ENCODE measurements at places on chromosomes 2 and 18.

DNA sequence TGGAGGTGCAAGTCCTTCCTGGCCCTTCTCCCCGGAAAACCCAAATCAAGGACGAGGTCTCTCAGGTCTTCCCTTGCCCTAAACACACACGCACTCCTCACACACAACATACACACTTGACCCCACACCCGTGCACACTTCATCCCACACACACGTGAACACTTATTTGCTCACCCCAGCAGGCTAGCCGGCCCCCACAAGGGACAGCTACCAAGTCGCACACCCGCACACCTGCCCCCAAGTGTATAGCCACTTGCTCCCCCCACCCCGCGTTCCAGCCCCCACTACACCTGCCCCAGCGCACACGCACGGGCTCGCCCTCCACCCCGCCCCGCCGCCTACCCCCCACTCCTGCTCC lies 359 bp downstream of the TGFBRAP1 start:
- DNase-seq = no peak

DNA sequence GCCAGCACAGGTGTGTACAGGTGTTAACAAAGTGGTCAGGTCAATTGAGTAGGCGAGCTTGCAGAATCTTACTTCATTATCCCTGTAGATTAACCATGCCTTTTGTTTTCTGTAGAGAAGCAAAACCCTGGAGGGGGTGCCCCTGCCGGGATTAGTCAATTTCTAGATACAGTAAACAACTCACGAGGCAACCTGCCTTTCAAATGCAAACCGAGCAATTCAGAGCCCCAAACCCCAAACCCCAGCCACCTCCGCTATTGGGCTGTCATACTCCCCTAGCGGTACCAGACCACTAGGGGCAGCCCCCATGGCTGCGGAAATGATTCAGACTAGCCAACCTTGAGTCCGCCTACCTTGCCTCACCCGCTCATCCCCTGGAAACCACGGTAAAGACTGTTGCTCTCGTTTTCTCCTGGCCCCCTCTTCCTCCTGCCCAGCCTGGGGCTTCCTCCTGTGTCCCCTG lies 61.4 kb upstream of the KIF5C start:
- DNase-seq = no peak

DNA sequence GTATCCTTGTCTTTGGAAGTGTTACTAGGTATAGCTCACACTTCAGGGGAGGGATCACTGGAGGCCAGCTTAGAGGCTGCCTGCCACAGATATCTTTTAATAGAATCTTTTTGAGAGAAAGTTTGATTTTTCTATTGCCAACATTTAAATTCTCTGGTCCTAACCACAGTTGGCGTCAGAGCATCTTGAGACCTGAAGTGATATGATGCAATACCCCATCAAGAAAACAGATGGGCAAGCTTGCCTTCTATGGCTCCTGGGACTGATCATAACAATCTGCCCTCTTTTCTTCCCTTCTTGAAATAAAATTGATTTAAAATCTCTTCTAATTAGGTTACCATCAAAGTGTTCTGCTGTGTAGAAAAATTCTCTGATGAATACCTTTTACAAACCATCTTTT lies 105.5 kb upstream of the ACKR3 start:
- DNase-seq = no peak

DNA sequence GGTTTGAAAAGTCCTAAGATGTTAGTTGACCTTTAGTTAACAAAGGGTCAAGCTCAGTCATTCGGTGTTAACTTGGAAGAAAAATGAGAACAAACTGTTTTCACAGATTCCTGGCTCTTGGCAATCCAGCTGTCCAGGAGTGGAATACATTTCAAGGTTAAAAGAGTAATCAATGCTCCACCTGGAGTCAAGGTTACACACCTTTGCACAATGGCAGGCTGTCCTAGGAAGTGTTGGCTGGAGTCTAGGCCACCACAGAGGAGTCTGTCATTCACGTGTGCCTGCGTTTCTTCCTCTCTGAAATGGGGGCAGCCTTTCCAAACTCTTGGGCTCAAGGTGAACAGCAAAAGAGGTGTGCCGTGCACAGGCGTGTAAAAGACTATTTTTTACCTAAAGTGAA lies 6.3 kb upstream of the ID2 start:
- DNase-seq = no peak

GRCh38 chr2:188449971-188450370 lies 158.3 kb downstream of the GULP1 start:
- no peak for DNase-seq

DNA sequence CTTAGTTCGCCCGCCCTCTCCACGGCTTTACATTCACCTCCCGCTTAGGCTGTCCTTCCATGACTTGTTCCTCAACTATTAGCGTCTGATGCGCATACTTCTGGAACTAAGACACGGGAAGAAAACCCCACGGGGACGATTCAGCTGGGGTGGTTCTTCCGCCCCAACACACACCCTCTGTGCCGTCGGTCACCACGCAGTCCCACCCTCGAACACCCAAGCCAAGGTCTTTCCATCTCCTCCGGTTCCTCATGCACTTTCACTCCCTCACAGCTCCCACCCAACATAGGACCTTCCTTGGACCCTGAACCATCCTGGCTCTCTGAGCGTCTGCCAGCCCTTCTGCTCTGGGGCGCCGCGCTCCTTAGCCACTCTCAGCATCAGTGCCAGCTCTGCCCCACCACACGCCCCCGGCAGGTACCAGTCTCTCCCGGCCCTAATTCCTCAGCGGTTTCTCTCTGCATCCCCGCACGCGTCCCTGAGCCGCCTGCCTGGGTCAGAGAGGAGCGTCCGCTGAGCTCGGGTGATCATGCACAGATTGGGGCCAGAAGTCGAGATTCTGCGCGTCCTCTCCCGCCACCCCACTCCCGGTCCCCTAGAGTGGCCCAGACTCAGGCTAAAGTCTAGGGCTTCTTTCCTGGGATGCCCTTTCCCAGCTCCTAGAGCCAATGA lies 522 bp upstream of the SRD5A2 start:
- no peak for DNase-seq

DNA sequence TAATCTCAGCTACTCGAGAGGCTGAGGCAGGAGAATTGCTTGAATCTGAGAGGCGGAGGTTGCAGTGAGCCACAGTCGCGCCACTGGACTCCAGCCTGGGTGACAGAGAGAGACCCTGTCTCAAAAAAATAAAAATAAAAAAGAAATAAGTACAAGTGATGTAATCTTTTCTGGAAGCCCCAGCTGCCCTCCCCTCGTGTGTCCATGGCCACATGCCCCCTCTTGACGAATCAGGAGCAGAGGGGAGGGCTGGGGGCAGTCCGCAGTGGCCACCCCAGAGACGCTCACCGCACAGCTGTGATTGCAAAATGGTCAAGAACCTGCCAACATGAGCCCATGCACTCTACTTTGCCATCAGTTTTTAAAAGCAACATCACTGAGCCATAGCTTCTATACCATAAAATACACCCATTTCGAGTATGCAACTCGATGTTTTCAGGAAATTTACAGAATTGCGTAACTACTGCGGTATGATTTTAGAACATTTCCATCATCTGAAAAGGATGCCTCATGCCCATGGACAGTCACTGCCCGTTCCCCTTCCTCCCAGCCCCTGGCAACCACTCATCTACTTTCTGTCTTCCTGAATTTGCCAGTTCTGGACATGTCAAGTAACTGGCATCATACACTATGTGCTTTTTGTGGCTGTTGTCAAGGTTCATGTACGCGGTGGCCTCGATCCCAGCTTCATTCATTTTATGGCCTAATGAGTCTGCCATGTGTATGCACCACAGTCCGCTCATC lies 88.1 kb downstream of the NDUFA10 start:
- no peak for DNase-seq

DNA sequence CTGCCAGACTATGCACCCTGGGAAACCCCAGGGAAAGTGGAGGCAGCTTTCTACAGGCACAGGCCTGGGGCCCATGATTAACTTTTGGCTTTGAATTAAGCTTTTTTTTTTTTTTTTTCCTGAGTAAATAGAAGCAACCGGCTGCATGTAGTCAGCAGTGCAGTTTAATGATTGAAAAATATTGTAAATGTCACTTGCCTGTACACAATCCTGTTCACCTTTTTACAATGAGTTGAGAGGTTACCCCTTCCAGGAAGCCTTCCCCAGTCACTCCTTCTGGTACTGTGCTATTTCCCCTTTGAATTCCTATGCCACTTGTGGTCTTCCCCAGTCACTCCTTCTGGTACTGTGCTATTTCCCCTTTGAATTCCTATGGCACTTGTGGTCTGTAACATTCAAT lies 475.6 kb downstream of the TDRD15 start:
- no peak for DNase-seq

DNA sequence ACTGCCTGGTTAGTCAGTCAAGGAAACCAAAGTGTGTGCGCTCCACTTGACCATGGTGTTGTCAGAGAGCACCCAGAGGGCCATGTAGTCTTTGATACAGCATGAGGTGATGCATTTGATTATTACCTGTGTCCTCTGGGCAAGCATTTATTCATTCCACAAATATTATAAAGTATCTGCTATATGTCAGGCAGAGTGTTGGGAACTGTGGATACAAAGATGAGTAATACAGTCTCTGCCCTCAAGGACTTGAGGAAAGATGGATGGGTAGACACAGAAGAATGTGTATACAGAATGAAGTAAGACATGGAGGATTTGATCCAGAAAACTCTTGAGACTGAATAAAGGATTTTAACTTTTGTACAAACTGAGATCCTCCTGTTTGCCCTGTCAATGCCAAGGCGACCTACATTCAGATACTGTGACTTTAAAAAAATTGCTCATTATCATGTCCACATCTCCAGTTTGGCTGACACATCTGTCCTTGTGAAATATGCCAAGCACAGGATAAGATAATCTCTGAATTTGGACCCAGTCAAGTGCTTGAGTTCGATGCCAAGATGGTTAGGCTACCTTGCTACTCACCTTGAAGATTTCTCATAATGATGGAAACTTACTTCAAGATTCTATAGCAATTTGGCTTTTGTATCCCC lies 50.8 kb downstream of the ACYP2 start:
- no peak for DNase-seq

GRCh38 chr2:6212491-6212890 lies 520.3 kb downstream of the SOX11 start:
- no peak for DNase-seq

DNA sequence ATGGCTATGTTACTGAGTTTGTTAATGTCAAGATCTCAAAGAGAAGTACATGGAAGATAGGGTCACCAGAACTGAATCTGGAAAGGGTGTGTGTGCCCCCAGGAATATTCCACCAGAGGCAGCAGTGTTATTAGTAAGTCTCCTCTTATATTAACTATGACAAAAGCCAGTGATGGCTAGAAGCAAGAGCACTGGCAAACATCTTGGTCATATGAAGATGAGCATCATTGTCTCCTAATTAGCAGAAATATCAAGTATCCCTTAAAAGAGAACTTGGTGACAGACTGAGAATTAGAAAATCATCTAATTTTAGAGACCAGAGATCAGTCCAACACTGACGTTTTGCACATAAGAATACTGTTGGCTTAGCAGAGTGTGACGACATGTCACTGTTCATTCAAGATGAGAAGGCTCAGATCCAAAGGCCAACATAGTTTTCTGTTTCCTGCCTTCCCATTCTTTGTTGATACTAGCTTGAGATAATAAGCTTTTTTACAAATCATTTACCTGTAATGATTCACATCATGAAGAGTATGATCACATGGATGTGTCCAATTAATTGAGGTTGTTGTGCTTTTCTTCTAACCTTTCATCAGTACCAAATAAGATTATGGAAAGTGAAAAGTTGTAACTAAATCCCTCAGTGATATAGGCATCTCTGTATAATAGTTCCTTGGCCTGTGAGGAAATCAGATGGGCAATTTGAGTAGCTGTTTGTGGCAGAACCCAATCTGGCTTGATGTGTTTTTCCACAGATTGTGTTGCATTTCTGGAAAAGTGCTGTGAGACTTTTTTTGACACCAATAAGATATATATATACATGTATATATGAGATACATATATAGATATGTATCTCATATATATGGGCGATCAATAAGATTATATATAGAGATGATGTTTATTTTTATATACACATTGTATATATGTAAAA lies 44.5 kb downstream of the MAPRE2 start:
- DNase-seq = no peak

GRCh38 chr2:142893241-142893640 lies 15.8 kb downstream of the KYNU start:
- DNase-seq = no peak

GRCh38 chr2:174051741-174052583 lies 86.8 kb upstream of the SP3 start:
- DNase-seq = peak; percentile 17

GRCh38 chr18:5649439-5649838 lies 105.6 kb upstream of the EPB41L3 start:
- no peak for DNase-seq

DNA sequence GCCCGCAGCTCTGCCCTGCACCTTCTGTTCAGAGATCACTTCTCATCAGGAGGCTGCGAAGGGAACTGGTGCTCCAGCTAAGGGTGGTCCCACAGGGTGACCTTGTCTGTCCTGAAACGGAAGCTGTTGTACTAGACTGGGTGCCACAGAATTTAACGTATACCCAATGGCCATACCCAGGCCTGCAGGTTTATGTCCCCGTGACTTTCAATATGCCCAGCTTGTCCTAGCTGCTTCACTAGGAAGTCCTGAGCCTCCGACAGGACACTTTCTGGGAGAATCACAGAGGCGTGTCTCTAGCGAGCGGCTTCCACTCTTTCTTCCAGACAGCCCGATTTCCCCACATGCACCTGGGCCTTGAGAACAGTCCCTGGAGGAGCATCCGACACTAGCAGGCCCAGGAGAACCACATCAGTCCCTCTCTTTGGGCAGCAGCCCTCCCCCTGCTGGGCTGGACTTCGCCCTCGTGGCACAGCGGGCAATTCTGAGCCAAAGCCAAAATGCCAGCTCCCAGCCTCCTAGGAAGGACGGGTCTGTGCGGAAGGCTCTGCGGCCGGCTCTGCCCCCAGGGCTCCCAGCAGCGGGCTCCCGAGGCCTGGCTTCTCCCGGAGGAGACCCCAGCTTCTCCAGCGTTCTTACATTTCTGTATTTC lies 91.9 kb upstream of the OTOS start:
- no peak for DNase-seq

DNA sequence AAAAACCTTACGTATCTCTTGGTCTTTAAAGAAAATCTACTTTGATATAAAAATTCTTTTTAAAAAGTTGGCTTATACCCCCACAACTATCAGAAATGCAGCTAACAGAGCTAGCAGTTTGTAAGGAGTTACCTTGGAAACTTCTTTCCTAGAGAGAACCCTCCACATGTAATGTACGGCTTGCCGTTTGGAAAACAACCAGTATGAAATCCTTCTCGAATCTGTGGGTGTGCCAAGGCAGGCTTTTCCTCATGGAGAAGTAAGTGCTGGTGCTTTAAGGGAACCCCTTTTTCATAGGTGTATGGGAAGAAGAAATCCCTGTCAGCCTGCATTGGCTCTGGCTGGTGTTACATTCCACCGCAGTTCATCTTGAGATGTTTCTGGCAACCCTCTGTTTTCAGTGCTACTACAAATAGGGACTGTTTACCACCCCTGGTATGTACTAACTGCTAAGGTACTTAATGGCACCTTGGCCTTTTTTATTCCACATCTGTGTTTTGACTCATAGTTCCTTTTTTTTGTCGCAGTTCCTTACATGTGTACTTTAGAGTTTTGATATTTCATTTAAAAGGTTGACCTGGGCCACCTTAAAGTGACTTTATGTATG lies 248.4 kb downstream of the FHOD3 start:
- no peak for DNase-seq

- DNase-seq = no peak
Measured at GRCh38 chr2:130762910-130763385, 7.6 kb downstream of the AMER3 start.

GRCh38 chr2:216023055-216023648 lies 9.8 kb upstream of the MREG start:
- peak; percentile 94 for DNase-seq

- no peak for DNase-seq
Measured at GRCh38 chr18:42394238-42394637, 439.2 kb downstream of the PIK3C3 start.

Measured in NCI-H82 (cell line).